ENCODE measurements at places on chromosomes 2 and 18. TPM values are rescaled to one million over a fixed set of nuclear protein-coding genes. Genes with fewer than 3 reads are reported as not detected.

Gene ANKRD62
- total RNA-seq, result not detected

- H3K4me1 ChIP-seq, result peaks cover 2% of the 10 kb centered on the region
- no peak overlapping the region for H3K4me3 ChIP-seq
- H3K27me3 ChIP-seq, result no peaks in the 10 kb centered on the region
- peaks cover 3% of the 10 kb centered on the region for H3K36me3 ChIP-seq
Observed at GRCh38 chr2:230439590-230439989, 23.6 kb downstream of the SP100 start.

Gene EPB41L3
- total RNA-seq, result 20.1 TPM

Gene HS6ST1
- total RNA-seq, result 55.1 TPM

Gene ALPG
- 0.94 TPM for total RNA-seq

GRCh38 chr2:1502891-1503304, 89.6 kb downstream of the TPO start:
- no peak overlapping the region for H3K27ac ChIP-seq
- DNase-seq, result no peak
- no peaks in the 10 kb centered on the region for H3K27me3 ChIP-seq
- no peaks in the 10 kb centered on the region for H3K36me3 ChIP-seq

Gene LINC00305
- total RNA-seq, result not detected

- H3K36me3 ChIP-seq, result no peaks in the 10 kb centered on the region
- H3K27ac ChIP-seq, result no peak overlapping the region
- H3K4me1 ChIP-seq, result peaks cover 13% of the 10 kb centered on the region
- H3K4me3 ChIP-seq, result no peak overlapping the region
- no peak for DNase-seq
Observed at GRCh38 chr2:217878915-217879590, 123.7 kb downstream of the TNS1 start.

DNA sequence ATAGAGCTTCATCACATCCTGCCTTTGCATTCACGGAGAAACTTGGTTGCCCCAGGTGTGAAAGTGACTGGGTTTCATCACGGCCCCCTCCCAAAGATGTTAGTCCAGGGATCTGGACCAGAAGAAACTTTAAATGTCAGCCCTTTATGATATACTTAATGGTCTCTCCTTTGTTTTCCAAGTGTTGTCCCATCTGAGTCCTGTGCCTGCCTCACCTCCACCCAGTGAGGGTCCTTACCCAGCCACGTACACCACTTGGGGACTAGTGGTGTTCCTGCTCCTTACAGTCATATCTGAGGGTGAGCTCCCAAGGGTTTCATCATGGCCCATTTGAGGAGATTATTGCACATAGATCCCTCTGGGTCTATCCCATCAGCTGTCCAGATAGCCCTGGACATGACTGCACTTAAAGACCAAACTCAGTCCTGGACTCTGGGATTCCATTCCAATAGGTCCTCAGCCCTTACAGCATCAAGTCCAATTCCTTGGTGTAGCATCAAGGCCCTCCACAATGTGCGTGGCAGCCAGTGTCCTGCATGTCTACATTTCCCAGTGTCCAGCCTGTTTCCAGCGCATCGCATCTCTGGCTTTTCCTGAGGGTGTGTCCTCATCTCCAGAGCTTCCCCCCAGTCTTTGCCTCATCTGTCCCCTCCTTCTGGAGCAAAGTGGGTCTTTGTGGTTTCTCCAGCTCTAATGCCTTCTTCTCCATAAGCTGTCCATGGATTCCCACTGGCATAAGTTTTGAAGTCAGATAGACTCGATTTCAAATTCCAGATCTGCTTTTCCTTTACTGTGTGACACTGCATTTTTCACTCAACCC, 351.6 kb downstream of the MYCN start:
- no peak overlapping the region for H3K4me3 ChIP-seq
- no peak for DNase-seq
- H3K27ac ChIP-seq, result no peak overlapping the region
- peaks cover 8% of the 10 kb centered on the region for H3K4me1 ChIP-seq
- H3K27me3 ChIP-seq, result no peaks in the 10 kb centered on the region

Gene NCK2
- total RNA-seq, result 63.7 TPM

- H3K27ac ChIP-seq, result no peak overlapping the region
- no peak for DNase-seq
- no peak overlapping the region for H3K4me3 ChIP-seq
- no peaks in the 10 kb centered on the region for H3K27me3 ChIP-seq
- H3K4me1 ChIP-seq, result peaks cover 40% of the 10 kb centered on the region
Observed at GRCh38 chr2:45406621-45407020, 204.4 kb downstream of the SRBD1 start.

Measured in WTC11 (cell line).